NCI-H2029 treated with DMSO at 0.1 percent for 48 hours (cell line): ENCODE measurements at places on chromosomes 6 and 20.

DNA sequence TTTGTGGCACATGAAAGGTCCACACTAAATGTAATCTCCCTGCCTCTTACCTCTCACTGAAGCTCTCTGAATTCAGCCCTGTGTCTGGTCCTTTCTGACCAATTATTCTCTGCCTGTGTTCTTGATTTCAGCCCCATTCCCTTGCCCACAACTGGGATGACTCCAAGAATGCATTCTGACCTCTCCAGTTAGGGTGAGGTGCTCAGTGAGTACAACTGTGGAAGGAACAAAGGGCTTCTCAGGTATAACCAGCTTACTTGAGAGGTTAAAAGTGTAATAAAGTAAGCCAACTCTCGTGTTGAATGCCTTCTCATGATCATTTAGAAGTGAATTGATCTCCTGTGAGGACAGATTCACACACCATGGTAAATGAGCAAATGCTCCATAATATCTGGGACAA lies 88.1 kb downstream of the GCLC start:
- no peak for DNase-seq

GRCh38 chr6:127291495-127291894 lies 24.8 kb downstream of the RNF146 start:
- DNase-seq, result no peak

DNA sequence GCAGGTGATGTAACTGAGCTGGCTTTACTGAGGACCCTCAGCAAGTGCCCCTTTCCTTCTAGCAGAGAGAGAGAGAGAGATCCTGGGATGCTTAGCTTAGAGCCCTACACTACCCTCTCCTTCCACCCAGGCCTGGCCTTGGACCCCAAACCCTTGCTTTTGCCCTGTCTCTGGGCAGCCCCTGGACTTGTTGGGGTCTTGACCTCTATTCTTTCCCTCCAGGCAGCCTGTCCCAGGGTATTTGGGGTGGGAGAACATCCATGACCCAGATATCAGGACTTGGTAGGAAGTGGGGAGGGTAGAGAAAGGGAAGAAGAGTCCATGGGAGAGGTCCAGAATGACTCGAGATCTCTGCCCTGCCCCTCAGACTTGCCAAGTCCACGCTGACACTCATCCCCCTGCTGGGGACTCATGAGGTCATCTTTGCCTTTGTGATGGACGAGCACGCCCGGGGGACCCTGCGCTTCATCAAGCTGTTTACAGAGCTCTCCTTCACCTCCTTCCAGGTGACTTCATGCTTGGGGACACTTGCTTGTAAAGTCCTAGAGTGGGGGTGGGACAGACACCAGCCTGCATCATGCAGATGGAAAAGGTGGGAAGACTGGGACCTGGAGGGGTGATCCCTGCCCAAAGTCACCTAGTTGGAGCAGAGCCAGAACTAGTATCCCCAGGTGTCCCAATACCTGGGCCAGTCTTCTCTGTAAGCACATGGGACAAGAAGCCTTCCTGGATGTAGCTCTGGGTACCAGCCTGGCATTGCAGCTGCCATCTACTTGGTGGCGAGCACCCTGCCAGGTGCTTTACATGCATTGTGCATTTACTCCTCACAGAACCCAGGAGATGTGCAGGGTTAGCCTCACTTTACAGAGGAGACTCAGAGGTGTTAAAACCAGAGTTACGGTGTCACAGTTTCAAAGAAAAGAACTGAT lies 30.9 kb downstream of the GLP1R start:
- DNase-seq, result no peak

DNA sequence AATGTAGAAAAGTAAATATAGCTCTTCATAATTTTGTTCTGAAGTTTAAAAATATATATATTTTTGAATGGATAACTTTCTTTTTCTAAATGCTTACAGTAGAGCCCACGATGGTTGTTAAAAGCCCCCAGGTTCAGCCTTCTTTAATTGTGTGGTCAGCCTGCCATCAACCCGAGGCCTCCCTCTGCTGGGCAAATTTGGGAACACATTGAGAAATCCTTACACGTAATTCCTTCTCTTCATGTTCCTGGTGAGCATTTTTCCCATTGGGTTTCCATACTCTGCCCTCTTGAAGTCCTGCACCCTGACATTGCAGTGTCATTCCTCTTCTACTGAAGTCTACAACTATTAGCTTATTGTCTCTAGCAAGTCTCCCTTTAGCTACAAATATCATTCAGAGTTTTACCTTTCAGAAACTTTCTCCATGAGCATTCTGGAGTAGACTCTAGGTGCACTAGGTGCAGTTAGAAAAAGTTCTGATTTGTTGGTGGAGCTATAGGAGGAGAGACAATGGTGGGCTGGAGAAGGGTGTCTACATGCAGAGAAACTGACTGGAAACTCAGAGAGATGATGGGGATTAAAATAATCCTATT lies 40.6 kb downstream of the TRIM38 start:
- DNase-seq, result peak; percentile 30

DNA sequence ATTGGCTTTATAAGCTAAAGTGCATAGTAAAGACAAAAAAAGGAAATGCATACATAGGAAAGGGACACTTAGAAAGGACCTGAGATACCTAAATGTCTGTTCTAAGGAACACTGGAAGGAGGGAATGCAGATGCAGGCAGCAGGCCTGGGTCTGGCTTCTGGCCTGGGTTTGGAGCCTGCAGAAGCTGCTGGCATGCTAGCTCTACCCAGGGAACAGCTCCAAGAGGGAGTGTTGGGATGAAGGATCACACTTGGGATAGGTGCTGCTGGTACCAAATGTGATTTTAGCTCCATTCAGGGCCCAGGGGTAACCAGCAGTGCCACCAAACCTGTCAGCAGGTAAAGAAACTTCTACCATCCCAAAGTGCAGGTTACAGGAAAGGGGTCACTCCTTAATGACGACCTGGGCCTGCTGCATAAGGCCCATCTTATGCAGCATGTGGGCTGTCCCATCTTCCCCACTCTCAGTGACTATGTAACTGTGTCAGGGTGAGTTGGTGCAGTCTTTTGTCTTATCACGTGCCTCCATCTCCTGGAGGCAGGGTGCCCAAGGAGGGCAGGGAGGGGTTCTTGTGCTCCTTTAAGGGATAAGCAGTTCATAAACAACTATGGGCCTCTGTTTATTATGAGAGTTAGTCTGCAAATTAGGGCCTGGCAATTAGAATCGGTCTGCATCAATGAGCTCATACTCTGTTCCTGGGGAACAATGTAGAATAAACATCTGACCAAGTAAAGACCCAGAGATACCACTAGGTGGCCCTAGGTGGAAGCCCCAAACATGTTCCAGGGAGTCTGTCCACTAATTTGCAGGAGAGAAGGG lies 26.9 kb downstream of the DDX27 start:
- peak; percentile 29 for DNase-seq

- no peak for DNase-seq
Measured at GRCh38 chr6:33171016-33171879, 21.0 kb downstream of the COL11A2 start.

DNA sequence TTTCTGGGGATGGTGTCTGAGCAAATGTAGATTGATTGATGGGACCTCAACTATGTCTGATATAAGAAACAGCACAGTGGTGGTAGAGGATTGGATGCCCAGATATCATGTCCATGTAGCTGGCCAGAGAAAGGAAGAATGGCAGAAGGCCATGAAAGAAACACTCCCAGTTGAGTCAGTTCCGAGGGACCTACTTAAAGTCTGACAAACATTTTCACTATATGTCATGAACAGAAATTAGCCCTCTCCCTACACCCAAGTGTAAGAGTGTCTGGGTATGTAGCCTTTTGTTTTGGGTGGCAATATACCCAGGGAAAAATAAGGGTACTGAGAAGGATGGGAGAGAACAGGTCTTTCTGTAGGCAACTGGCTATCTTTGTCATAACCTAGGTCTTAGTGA lies 434.2 kb downstream of the BCKDHB start:
- DNase-seq, result no peak

DNA sequence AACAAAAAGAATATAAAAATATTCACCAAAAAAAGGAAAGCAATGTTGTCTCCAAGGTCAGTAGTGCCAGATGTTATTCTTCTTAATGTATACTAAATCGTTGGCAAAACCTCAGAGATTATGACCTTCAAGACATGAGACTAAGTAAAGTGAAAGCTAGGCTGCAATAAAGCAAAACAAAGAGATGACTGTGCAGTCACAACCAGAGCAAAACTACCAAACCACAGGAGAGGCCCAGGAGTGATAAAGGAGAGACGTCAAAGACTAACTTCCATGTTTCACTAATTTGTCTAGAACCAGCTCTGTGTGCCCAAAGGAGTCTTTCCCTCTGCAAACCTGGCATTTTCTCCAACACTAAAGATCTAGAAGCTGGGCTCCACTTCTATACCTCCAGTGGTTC lies 155.9 kb upstream of the POU3F2 start:
- DNase-seq, result no peak

DNA sequence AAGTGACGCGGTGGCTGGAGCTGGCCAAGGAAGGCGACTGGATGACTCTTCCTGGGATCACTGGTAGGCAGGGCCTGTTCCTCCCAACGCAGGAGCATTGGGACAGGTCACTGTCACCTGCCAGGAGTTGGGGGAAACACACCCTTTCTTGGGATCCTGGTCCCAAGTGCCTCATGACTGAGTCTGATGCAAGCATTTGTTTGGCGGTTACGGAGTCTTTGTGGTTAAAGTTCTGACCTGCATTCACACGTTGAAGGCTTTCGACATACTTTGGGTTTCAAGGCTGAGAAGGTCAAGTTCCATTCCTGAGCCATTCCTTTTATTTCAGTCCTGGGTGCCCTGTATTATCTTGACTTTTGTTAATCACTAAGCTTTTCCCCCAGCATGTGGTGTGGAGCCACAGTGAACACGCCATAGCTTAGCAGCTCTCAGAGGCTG lies 6.0 kb downstream of the PNLDC1 start:
- no peak for DNase-seq

DNA sequence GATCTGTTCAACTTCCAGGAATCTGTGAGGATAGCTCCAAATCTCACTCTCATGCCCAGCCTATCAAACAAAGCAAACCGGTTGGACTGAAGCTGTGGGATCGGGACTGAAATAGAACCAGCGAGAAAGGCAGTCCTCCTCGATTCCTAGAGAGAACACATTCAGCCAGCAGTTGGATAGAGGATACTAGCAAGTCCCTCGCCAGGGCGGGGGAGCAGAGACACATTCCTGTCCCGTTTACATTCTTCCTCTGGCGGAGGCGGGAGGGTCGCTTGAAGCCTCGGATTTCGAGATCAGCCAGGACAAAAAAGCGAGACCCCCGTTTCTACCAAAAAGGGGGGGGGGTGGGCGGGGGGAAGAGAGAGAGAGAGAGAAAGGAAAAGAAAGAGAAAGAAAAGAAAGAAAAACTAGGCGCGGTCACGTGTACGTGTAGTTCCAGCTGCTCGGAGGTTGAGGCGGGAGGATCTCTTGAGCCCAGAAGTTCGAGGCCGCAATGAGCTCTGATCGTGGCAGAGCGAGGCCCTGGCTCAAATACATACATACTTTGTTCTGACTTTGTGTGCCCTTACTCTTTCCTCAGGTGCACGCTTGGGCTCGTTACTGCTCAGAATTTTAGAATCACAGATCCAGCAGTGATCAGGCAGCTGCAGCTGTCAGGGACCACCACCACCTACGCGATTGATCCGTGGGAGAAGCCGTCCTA lies 19.5 kb downstream of the ZNF311 start:
- DNase-seq, result peak; percentile 91

DNA sequence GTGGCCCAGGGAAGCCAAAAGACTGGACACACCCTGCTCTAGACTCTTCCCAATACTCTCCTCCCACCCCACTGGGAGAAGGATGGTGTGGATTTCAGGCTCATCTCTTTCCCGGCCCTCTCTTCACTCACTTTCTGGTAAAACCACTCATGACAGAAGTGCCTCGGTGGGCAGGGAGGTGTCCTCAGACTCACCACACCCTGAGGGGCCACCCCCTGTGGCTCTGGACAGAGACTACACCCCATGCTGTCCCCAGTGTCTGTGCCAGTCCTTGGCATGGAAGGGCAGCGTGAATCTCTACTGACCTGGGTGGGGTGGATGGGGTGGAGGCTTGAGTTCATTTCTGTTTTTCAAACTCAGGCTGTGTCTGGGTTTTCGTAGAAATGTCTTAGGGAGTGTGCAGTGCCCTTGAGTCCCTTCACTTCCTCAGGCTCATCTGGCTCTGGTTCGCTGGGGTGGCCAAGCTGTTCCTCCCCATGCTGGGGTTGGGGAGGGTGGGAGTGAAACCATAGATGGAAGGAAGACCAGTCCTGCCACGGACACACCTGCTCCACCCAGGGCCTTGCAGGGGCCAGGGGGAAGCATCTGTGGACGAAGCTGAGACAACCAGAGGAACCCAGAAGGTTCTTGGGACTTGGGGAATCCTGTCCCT lies 59.1 kb downstream of the EZR start:
- no peak for DNase-seq

DNA sequence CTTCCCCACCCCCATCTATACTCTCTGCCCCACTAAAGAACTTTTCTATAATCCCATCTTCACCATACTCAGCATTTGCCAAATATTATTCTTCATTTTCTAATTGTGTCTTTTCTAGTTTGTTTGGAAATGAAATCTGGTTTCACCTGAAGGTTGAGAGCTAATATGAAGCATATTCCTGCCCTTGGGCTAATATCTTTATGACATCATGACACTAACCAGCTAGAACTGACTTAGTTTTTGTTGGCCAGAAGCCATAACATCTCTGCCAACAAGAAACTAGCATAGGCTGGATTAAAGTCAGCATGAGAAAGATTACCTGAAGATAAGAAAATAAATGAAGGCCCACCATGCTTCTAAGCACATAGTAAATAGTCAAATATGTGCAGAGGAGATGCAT lies 16.7 kb downstream of the UNC5CL start:
- DNase-seq, result no peak

- DNase-seq, result no peak
Measured at GRCh38 chr20:60331688-60332300, 373.6 kb downstream of the CDH26 start.

DNA sequence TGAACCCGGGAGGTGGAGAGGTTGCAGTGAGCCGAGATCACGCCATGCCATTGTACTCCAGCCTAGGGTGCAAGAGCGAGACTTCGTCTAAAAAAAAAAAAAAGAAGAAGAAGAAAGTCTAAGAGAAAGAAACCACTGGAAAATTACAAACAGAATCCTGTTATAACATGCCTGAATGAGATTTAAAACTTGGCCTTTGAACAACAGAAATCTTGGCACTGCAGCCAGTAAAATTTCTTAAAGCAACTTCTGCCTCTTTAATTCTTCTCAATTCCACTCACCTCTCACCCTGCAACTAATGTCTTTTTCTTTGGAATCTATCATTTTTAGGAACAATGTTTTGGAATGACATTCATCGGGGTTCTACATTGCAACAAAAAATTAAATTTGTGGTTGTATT lies 26.3 kb downstream of the PM20D2 start:
- no peak for DNase-seq
